ENCODE measurements at places on chromosomes 11 and 22. TPM values are rescaled to one million over a fixed set of nuclear protein-coding genes. Genes with fewer than 3 reads are reported as not detected.
A peak's percentile ranks its signal among the peaks of the same experiment; 100 is the strongest.

DNA sequence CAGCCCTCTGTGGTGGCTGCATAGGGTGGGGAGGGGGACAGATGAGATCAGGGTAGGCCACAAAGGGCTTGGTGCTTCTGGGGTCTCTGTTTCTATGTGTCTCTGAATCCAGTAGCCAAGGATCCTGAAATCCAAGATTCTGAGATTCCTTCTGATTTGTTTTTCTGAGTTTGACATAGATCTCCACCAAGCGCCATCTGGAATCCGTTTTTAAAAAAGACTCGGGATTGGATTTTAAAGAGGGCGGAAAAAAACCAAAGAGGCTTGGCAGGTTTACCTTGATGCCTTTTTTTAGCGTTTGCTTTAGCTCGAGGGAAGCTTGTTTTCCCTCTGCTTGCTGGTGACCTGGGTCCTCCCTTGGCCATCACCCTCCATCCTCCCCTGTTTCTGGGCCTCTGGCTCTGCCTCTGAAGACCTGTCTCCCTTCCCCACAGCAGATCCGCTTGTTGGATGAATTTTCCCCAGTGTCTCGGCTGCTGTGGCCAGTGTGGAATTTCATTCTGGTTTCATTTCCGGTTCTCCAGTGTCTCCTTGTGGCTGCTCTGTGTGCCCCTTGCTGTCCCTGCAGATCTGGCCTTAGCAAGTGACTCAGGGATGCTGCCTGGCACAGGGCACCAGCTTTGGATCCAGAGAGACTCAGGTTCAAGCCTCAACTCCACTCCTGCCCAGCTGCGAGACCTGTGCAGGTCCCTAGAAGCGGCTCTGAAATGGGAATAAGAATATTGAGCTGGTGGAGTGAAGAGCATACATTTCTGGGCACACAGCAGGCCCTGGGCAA is 15.1 kb downstream of the SYNGR1 start:
- DNase-seq = no peak

GRCh38 chr11:70573701-70574151 is 175.4 kb downstream of the CTTN start:
- no peak for DNase-seq

DNA sequence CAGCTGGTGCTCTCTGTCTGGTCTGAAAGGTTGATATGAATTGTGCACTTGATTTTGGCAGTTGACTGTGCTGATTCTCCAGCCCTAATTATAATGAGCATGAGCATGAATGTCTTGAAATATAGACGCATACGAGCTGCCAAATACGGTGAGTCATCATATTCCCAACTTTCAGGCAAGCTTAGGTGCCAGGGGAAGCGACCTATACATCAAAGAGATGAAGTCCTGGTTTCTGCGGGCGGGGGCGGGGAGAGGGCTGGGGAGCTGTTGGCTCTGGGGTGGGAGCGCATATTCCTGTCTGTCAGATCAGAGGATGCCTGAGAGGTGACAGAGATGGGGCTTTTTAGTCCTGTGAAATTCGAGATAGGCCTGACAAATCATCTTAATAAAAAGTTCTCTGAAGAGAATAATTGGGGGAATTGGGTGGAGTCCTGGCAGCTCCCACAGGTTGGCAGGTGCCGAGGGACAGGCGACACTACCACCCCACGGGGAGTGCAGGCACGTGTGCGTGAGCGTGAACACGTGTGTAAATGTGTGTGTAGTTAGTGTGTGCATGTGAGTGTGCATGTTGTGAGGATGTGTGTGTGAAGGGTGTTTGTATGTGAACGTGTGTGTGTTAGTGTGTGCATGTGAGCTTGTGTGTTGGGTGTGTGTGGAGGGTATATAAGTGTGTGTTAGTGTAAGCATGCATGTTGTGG is 865.3 kb downstream of the TBC1D22A start:
- DNase-seq = no peak

DNA sequence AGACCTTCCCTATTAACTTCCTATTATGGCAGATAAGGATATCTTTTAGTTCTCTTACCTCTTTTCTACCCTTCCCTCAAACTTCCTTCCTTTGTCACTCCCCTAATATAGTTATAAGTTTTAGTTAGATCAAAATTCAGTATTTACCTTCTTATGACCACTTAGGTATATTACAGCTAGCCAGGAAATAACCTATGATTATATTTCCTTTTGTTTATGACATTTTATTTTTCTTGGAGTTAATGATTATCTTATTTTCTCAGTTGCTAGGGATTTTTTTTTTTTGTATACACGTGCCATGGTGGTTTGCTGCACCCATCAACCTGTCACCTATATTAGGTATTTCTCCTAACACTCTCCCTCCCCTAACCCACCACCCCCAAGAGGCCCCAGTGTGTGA is 88.2 kb upstream of the ZBED5 start:
- no peak for DNase-seq

DNA sequence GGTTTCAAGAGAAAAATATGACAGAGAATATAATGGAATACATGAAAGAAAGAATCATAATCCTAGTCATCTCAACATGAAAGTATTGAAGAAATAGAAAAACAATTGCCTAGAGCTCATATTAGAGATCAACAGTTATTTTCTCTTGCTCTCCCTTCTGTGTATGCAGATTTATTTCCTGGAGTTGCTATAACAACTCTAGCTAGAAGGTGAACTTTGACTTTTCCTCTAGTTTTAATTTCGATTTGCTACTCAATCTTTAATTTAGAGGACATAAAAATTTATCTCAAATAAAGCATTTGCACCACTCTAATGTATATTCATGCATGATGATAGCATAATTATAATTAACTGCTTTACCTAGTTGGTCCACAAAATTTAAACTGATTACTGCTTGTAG is 84.6 kb upstream of the PICALM start:
- DNase-seq = no peak

GRCh38 chr22:36277482-36278291 is 24.8 kb downstream of the APOL1 start:
- peak; percentile 68 for DNase-seq

DNA sequence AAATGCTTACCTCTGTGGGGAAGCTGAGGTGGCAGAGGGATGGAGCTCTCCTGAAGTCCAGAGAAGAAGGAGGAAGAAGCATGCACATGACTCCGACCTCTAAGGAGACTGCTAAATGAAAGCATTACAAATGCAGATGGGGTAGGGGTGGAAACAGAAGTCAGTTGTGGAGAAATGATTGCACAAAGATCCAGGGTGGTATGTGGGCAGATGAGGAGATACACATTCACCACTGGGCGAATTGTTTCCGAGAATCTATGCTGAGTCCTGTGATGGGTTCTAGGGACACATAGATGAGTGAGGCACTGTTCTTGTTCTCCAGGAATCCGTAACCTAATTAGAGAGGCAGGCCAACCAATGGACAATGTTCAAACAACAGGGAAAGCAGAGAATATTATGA is 188.9 kb upstream of the ZBED5 start:
- no peak for DNase-seq

- peak; percentile 55 for DNase-seq
Observed at GRCh38 chr11:120310870-120311269, 14.2 kb upstream of the TLCD5 start.

DNA sequence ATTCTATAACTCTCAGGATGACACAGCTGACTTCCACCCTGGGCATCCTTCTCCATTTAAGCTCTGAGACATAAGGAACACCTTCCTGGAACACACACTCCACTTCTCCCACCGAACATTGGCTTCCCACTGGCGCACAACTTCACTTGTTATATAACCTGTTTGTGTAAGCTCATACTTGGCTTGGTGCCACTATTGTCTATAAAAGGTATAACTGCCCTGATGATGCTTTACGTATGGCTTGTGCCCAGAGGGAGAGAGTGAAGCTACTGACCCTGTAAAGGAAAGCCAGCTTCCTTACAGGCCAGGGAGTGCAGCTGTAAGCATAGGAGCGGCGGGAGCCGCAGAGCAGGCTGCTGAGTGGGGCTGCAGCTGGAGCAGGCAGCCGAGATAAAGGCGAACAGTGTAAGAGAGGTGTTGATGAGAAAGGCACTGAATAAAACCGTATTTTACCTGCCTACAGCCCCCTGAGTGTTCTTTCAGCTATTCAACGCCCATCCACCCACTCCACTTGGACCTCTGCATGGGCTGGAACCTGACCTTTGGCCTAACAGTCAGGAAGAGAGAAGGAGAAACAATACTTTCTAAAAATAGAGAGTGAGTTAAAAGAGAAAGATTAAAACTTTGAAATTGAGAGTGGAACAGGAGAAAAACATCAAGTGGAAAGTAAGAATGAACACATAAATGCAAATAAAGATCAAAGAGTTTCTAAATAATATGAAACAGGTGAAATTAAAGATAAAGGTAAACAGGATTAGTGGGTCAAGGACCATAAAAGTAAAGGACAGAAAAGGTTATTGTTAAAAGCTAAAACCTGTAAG is 252.1 kb upstream of the ARHGAP42 start:
- no peak for DNase-seq

- no peak for DNase-seq
Observed at GRCh38 chr11:113182288-113182687, 132.1 kb upstream of the TTC12 start.

GRCh38 chr11:126973051-126973450 is 27.5 kb downstream of the KIRREL3 start:
- DNase-seq = no peak

COMT gene
- 99.4 TPM for total RNA-seq

PRR5 gene
- 17.8 TPM for total RNA-seq

LBHD1 gene
- total RNA-seq = 8.3 TPM

SCN3B gene
- 0.20 TPM for total RNA-seq

MS4A8 gene
- total RNA-seq = 141 TPM

PATE4 gene
- not detected for total RNA-seq

OR8D1 gene
- total RNA-seq = not detected

CYB5R2 gene
- total RNA-seq = not detected

CD3G gene
- 2.2 TPM for total RNA-seq

GUCY1A2 gene
- total RNA-seq = 2.0 TPM
